ENCODE measurements at places on chromosomes 3 and 15.

DNA sequence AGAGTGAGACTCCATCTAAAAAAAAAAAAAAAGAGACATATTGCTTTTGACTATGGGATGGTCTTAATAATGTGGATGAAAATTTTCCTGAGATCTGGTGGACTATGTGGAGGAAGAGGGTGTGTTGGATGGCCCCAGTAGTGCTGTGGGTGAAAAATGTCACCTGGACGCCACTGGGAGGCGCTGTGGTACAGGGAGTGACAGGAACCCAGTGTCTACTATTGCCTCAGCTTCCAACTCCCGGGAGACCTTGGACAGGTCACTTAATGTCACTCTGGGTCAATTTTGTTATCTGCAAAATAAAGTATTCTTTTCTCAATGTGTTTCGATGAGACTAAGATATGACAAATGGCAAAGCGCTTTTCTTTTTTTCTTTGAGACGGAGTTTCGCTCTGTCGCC lies 27.7 kb upstream of the DCP1A start:
- DNase-seq, result peak; percentile 72

DNA sequence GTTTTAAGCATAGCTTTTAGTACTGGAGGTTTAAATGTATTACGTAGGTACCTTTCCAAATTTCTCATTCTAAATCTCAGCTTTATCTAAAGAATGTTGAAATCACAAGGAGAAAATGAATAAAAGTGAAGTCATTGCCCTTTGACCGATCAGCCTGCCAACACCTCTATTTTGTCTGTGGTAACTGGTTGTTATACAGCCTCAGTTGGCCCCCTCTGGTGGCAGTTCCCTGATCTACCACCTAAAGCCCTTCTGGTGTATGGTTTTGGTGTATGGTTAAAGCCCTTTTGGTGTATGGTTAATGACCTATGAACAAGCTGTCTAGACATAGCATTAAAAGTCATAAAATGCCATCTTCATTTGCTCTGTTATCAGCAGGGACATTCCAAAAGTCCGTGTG lies 378.2 kb upstream of the AZI2 start:
- DNase-seq, result no peak

DNA sequence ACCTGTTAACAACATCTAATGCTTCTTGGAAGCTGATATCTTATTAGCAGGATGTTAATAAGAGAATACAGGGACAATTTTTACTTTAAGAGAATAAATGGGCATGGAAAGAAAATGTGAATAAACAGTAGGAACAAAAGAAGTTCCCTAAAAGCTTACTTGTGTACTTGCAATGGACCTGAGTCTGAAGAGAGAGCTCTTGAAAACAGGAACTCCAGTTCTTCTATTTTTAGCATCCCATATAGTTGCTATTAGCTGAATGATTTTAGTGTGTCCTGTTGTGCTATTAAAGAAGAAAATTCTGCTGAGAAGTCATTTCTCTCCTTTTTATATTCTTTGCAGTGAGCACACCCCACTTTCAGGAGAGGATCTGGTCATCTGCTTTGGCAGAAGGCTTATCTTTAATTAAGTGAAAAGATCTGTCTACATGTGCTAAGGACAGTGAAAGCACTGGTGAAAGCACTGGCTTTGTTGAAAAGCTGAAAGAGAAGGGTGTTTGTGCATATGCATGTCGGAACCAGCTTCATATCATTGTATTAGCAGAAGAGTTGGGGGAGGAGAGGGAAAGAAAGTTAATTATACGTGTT lies 1.4 kb upstream of the ST3GAL6 start:
- DNase-seq, result no peak

DNA sequence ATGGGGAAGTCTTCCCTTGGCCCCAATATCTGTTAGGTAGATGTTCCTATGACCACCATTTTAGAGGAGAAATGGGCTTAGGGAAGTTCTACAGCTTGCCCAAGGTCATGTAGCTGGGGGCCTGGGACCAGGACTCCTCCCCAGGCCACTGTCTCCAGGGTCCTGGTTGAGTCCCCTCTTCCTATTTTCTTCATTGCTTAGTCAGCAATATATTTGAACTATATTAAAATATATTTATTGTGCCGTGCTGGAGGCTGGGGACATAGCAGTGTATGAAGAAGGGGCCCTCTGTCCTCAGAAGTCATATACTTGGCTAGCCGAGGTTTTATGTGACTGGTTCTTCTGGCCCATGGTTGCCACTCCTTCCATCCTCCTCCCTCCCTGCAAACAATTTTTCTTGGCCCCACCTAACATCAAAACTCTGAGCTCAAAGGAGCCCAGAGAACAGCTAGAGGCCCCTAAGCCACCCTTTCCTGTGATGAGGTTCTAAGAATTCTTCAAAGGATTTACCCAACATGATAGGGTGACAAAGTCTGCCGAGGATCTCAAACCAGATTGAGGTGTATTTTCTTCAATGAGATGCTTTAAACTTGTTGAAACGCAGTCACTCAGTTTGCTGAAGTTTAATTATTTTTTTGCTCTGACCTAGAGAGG lies 121.2 kb upstream of the RASGRP1 start:
- peak; percentile 62 for DNase-seq

DNA sequence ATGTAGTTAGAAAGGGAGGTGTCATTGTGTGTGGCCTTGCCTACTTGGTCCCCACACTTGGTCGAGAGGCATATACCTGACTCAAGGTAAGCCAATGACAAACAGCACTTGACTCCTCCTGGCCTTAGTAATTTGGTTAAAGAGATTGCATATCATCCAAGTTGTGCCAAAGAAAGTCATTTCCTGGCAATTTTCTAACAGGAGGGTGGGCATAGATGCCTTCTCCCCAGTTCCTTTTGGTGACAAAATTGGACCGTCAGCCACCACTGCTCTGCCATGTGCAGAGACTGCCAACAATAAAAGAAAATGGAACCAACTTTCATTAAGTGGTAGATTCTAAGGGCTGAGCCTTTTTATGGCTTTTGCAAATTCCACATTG lies 7.9 kb upstream of the LEKR1 start:
- no peak for DNase-seq

GRCh38 chr3:12643724-12644123 lies 20.2 kb downstream of the RAF1 start:
- no peak for DNase-seq

GRCh38 chr3:39937315-39937714 lies 127.9 kb downstream of the MYRIP start:
- DNase-seq, result no peak

DNA sequence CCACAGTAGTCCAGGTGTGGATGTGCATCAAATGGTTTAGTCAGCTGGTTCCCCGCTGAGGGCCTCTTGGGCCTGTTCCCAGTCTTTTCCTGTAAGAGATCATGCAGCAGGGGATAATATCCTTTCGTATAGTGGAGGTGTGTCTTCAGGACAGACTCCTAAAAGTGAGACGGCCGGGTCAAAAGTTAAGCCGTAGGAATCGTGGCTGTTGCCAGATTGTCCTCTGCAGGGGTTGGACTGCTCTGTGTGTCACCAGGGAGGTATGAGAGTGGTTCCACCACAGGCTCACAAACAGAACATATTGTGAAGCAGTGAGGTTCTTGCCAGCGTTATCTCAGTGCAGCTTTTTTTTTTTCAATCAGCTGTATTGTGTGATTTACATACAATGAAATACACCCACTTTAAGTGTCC lies 95.0 kb downstream of the VGLL4 start:
- DNase-seq, result no peak

DNA sequence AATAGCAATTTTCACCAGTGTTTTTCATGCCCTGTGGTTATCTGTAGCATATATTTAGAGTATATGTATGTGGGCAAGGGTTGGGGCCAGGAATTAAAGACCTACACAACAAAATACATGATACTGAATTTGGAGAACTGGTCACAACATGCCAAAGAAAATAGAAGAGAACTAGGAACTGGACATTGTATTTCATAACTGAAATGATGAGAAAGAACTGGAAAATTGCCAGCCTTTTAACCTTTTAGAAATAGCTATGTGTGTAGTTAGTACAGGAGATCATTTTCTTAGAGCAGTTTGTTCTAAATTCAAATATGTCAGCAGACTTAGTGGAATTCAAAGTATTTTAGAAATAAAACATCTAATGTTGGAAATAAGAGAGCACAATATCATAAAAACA lies 227.1 kb upstream of the CGNL1 start:
- DNase-seq, result no peak

DNA sequence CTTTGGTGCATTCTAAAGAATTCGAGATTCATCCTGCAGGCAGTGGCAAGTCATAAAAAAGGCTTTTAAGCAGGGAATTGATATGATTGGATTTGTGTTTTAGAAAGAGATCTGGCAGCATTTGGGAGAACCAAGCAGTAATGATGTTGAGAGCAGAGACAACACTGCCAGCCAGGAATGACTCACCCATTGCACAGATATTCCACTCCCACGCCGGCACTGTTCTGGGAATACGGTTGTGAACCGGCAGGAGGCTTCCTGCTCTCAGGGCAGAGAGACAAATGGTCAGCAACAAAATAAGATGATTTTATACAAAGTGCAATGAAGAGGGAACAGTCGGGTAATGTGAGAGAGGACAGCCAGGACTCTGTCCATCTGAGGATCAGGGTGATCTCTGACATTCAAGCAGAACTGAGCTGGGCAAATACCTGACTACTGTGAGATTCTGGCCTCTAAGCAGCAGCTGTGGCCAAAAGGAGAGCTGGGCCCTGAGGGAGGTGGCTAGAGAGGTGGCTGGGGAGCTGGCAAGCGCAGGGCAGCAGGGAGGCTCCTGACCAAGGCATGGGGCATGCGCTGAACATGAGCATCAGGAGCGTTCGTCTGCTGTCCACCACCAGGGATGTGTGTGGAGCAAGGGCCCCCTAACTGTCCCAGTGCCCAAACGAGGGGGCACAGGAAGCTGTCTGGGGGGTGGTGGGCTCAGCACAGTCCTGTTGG lies 56.1 kb upstream of the PLXNA1 start:
- DNase-seq, result no peak

GRCh38 chr3:32285891-32286290 lies 47.4 kb downstream of the CMTM8 start:
- DNase-seq, result no peak

DNA sequence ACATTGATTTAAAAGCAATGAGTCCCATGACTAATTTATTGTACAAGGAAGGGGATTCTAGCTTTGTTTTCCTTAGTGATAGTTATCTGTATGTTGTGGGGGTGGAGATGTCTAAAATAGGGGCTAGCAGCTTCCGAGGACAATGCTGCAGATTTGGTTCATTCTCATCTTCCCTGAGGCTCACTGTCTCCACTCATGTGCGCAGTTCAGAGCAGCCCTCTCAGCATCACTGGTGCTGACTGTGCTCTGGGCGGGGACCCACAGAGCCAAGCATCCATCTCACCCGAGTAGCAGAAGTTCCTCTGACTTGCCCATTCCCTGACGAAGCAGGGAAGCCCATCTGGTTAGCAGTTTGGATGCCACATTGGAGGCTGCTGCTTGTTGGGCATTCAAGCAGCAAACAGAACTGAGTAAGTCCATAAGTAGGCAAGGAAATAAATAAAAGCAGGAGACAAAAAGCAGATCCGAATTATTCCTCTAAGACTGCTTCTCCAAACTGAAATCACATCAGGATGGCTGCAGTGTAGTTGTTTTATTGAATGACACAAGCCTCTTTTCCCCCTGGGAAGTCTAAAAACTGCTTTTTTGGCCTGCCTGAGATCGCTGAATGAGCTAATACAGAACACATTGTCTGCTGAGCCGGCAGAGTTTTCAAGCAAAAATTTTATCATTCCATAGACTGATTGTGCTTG lies 27.5 kb downstream of the RARB start:
- DNase-seq, result no peak

GRCh38 chr15:85993116-85993515 lies 86.6 kb upstream of the AGBL1 start:
- no peak for DNase-seq

DNA sequence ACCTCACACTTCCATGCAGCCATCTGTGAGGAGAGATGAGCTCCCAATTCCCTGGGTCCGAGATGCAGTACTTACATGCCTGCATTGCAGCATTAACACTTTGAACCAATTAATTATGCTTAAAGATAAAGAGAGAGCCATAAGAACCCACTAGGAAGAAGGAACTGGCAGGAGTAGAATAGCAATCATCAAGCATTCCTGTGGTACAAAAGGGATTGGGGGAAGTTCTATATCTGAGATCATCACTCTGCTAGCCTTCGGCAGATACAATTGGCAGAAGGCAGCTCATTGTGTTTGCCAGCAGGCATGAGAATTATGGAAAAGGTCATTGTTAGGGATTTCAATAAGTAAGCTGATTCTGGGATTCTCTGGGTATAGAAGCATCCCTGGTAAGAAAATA lies 891.4 kb downstream of the NTRK3 start:
- DNase-seq, result no peak

GRCh38 chr3:111593666-111594065 lies 1.5 kb downstream of the ZBED2 start:
- no peak for DNase-seq

- DNase-seq, result no peak
Measured at GRCh38 chr3:172365028-172365567, 83.2 kb downstream of the GHSR start.

All from activated CD8-positive, alpha-beta memory T cell treated with anti-CD3 and anti-CD28 coated beads for 24 hours (primary cell).